Heart right ventricle (tissue), 16 donors: ENCODE measurements at places on chromosomes 13 and 19. TPM values are rescaled to one million over a fixed set of nuclear protein-coding genes. Genes with fewer than 3 reads are reported as not detected.

DNA sequence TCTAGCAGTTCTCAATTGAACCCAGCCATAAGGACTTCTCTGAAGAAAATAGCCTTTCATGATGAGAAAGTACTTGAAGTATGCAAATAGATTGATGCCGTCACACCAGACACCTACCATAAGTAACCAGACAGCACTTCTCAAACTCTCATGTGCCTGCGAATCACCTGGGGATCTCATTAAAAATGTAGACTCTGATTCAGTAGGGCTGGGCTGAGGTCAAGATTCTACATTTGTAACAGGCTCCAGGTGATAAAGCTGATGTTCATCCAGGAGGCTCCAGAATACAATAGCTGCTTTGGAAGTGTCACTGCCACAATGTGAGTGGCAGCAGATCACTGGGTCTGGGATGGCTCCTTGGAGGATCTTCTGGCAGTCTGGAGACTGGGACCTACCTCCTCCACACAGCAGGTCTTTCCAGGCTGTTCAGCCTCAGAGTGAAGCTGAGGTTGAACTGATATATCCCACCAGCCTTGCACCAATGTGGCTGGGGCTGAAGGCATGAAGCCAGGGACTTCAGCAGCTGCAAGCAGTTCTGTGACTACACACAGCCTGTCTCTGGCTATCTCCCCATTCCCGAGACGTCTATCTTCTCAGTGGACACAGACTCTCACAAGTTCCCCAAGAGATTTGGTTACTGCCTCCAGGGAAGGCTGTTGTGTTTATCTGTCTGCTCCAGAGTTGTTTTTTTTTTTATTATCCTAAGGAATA, 9.1 kb downstream of the MBNL2 start:
- no peak overlapping the region for H3K4me3 ChIP-seq
- H3K27me3 ChIP-seq: no peaks in the 10 kb centered on the region
- peaks cover 87% of the 10 kb centered on the region for H3K4me1 ChIP-seq
- no peaks in the 10 kb centered on the region for H3K36me3 ChIP-seq
- DNase-seq: no peak
- H3K27ac ChIP-seq: no peak overlapping the region

The COL4A2 gene
- 265 TPM for polyA plus RNA-seq

The ATP4B gene
- not detected for polyA plus RNA-seq

GRCh38 chr13:30652746-30653386, 35.1 kb downstream of the USPL1 start:
- no peak for DNase-seq
- H3K4me1 ChIP-seq: no peaks in the 10 kb centered on the region
- no peak overlapping the region for H3K27ac ChIP-seq
- no peaks in the 10 kb centered on the region for H3K27me3 ChIP-seq

The SPACA4 gene
- polyA plus RNA-seq: not detected

The CPB2 gene
- not detected for polyA plus RNA-seq

The C2CD4C gene
- polyA plus RNA-seq: 2.1 TPM

- no peaks in the 10 kb centered on the region for H3K4me1 ChIP-seq
- no peak for DNase-seq
- no peak overlapping the region for H3K4me3 ChIP-seq
- H3K27me3 ChIP-seq: no peaks in the 10 kb centered on the region
- H3K27ac ChIP-seq: no peak overlapping the region
These were observed 28.9 kb upstream of the PABPC3 start for GRCh38 chr13:25067064-25067463.

DNA sequence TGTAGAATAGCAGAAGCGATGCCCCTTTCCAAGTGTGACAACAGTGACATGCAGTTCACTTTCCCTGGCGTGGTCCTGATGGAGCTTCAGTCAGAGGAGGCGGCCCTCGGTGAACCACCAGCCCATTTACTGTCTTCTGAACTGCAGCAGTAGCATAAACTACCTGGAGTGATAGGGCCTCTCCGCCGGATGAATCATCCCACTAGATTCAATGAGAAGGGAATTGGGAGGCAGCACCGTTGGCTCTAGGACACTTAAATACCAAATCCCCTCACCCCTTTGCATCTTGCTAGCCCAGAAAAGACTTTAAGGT, 112.8 kb upstream of the GPR12 start:
- H3K36me3 ChIP-seq: no peaks in the 10 kb centered on the region
- DNase-seq: no peak
- peaks cover 24% of the 10 kb centered on the region for H3K27me3 ChIP-seq
- H3K4me1 ChIP-seq: no peaks in the 10 kb centered on the region
- no peak overlapping the region for H3K4me3 ChIP-seq

The ZNF792 gene
- 1.6 TPM for polyA plus RNA-seq

The PAK4 gene
- polyA plus RNA-seq: 19.2 TPM

The LRG1 gene
- polyA plus RNA-seq: 0.29 TPM
